Activated CD8-positive, alpha-beta memory T cell treated with anti-CD3 and anti-CD28 coated beads for 4 hours (primary cell): ENCODE measurements at places on chromosomes 4 and X.

GRCh38 chrX:110284159-110284558, 33.7 kb downstream of the AMMECR1 start:
- DNase-seq = no peak

- no peak for DNase-seq
Measured at GRCh38 chr4:20323991-20324390, 72.3 kb downstream of the SLIT2 start.

GRCh38 chrX:100048156-100048555, 361.9 kb downstream of the PCDH19 start:
- DNase-seq = no peak

GRCh38 chr4:99848591-99849001, 32.0 kb downstream of the DAPP1 start:
- DNase-seq = no peak

- no peak for DNase-seq
Measured at GRCh38 chr4:100828986-100829685, 311.3 kb upstream of the EMCN start.

- no peak for DNase-seq
Measured at GRCh38 chrX:38225093-38225492, 4.4 kb upstream of the SRPX start.

- no peak for DNase-seq
Measured at GRCh38 chr4:152943672-152944071, 7.5 kb downstream of the FHDC1 start.

DNA sequence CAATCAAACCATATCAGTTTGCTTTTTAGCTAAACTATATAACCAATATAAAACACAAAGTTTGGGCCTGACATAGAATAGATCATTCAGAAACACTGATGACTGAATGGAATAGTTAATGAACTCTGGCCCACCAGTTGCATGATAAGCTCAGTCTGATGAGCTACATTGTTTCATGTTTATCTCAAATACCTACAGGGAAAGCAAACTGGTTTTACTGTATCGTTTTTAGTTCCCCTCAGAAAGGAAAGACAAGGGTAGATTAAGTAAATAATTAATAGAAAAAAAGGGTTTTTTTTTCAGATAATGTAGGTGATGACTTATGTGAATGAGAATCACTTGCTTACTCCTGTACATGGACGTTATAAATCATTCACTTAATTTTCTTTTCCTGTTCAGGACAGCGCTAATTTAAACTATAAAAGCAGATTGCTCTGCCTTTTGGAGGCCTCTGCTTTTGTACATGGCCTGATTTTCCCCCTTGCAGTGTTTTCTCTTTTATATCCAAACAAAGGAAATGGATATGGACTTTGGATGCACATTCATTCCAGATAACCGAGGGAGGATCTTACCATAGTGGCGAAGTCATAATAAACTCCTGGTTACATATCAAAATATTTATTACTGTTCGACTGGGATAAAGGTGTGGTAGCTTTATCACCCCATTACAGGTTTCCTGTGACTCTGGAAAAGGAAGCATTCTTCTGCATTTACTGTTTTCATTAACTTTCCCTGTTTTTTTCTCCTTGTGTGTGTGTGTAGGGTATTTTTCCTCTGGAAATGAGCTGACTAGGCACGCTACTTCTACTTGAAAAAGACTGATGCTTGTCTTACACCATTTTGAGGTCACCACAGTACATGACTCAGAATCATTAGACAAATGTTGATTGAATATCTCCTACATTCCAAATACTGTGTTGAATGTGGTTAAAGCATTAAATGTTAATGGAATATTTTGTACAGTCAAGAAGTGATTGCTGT, 373.1 kb upstream of the HS3ST1 start:
- no peak for DNase-seq

DNA sequence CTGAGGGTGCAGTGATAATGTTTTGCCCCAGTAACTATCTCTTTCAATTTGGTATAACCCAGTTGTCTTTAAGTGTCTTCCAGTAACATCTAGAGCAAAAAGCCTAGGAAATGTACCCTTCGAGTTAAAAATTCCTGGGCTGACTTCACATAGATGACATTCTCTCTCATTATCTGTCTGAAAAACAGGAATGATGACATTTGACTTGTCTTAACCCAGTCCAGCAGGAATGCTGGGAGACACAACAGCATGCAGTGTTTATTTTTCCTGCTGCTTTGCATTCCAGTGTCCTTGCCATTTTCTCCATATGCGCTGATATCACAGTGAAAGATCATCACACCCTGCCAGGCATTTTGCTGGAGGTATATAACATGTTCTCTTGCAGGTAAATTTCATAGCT, 130.0 kb downstream of the SOWAHB start:
- DNase-seq = no peak

DNA sequence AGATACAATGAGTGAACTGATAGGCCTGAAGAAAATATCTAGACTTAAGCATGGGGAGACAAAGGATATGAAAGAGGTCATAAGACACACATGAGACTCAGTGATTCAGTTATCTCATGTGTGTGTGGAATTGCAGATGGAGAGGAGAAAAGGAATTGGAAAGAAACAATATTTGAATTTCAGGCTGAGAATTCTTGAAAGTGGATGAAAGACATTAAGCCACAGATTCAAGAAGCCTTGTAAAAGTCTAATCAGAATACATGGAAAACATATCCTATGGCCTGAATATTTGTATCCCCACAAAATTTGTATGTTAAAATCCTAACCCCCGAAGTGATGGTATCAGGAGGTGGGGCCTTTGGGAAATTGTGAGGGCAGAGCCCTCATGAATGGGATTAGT, 28.3 kb downstream of the NSUN7 start:
- DNase-seq = no peak

- no peak for DNase-seq
Measured at GRCh38 chr4:180766944-180767729, 1476.1 kb upstream of the TENM3 start.

- DNase-seq = no peak
Measured at GRCh38 chrX:32495855-32496254, 715.5 kb downstream of the DMD start.

- no peak for DNase-seq
Measured at GRCh38 chr4:57672846-57673433, 562.8 kb upstream of the IGFBP7 start.

DNA sequence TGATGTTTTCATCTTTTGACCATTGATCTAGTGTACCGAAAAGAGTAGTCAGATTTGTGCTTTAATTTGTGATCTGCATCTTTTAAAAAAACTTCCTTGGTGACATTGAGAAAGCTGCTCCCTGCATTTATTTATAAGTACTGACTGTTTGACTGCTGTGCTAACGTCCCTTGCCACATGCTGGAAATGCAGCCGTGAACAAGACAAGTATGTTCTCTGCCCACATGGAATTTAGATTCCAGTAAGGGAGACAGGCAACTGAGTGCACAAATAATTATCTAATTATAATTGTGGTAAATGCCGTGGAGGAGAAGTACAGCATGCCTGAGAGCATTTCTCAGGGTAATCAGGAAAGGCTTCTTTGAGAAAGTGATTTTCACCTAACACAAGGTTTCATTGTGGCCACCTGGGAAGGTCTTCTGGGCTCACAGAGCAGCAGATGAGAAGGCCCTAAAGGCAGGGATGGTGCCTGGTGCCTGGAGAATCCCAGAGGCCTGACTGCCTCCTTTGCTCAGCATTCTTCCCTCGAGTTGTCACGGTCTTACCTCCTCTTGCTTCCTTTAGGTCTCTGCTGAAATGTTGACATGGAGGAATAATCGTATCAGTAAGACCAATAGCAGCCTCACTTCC, 55.8 kb downstream of the PTTG2 start:
- no peak for DNase-seq

DNA sequence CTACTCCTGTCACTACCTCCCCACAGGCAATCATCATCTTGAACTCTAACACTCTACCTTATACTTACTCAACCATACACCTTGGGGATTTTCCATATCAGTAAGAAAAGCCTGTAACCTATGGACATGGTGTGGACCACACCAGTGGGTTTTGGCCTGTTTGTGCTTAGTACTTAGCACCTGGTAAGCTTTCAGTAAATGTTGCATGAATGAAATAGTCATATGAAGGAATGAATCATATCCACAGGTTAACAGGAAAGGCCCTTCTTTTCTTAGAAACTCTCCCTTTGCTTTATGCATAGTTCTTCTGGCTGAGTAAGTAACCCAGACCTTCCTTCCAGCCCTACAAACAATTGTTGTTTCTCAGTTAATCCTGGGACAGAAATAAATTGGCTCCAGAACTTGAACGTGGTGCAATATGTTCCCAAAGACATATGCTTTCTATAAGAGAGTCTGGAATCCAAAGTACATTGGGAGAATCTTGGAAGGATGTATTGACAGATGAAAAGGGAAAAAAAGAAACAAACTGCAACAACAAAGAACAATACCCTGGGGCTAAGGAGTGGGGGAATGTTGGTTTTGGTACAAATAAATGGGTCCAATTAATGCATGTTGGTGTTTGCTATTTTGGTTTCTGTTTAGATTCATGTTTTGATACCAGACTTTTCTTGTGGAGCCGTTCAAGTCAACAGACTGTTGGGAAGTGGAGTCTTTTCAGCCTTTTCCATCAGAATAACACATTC, 27.8 kb downstream of the RASL11B start:
- DNase-seq = no peak

GRCh38 chr4:164874789-164875188, 2.2 kb upstream of the APELA start:
- no peak for DNase-seq

GRCh38 chr4:89298155-89298554, 9.4 kb downstream of the GPRIN3 start:
- no peak for DNase-seq

DNA sequence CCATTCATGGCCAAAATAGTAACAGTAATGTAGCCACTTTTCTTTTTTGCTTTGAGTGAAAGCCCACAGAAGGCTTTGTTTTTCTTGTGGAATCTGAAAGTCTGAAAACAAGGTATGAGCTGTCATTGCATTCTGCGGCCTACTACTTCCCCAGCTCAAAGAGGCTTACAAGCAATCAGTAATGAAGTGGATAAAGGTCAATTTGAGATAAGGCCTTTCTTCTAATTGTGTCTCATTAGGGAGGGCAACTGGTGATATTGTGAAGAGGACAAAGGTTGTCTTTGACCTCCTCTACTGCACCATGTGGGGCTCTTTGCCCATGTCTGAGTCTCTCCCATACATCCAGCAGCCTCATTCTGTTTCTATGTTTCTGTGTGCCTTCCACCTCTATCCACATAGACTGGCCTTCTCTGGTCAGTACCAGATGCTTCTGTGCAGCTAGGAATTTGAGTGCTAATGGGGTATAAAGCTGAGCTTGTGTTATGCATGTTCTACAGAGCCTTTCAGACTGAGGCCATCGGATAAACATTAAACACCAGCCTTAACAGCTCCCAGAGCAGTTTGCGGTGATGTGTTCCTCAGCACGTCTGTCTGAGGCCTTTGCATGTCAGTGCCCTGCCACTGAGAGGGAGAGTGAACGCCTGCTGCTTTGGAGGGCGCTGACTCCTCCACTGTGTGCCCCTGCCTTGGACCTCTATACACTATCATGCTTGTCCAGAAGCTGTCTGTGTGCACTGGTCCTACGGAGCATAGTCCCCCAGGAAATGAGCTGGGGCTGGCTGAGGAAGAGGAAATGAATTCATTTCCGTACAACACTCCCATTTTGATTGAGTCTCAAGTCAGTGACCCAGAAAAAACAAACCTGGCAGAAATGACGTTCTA, 80.2 kb downstream of the SH2D1A start:
- no peak for DNase-seq

GRCh38 chrX:32533848-32534247, 677.5 kb downstream of the DMD start:
- no peak for DNase-seq

GRCh38 chr4:54731552-54731951, 73.8 kb downstream of the KIT start:
- DNase-seq = no peak

- no peak for DNase-seq
Measured at GRCh38 chr4:12319765-12320164, 891.1 kb upstream of the HS3ST1 start.

GRCh38 chr4:48945981-48946380, 39.4 kb upstream of the OCIAD2 start:
- DNase-seq = no peak

GRCh38 chrX:115988825-115989224, 181.7 kb upstream of the AGTR2 start:
- DNase-seq = no peak

DNA sequence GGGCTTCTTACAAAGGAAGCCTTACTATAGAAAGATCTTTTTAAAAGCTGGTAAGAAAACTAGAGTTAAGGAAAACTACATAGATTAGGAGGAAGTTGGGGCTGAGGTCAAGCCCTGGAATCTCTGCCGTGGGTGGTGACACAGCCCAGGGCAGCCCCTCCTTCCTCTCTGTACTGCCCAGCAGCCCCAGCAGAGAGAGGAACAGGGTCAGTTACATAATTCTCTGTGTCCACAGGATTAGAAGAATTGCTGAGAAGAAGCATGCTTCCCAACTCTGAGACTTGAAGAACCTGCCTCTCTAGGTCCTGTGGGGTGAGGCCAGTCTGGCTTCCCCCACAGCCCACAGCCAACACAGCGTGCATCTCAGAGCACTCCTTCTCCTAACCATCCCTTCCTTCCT, 9.2 kb upstream of the ABLIM2 start:
- no peak for DNase-seq

DNA sequence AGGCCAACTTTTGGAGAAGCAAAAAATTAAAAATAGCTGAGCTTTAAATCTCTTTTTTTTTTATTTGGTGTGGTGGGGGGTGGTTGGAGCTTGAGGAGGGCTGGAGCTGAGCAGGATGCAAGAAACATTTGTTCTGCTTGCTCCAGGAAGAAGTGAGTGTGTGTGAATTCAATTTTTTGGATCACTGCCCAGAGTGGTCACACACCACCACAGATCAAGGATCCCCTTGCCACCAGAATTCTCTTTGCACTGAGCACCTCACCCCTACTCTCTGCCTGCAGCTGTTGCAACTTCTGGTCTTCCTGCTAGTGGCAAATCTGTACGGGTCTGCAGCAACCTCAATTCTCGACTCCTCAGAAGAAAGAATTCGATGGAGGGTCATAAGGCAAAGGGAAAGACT, 19.9 kb upstream of the PLP1 start:
- DNase-seq = no peak

DNA sequence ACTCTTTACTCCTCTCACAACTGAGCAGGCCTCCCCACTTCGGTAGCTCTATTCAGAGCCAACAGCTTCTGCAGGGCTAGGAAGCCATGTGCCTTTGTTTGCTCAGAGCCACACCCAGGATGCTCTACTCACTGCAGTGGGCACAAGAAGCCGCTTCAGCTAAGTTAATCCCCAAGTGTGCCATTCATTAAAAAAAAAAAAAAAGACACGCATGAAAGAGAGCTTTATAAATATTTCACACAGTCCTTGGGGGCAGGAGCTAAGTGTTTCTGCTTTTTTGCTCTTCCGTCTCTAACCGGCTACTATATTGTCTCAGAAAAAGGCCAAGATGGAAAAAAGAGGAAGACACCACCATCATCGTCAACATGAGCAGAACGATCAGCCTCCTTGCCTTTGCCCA, 8.1 kb downstream of the CRMP1 start:
- no peak for DNase-seq

GRCh38 chrX:10031746-10032145, 64.6 kb downstream of the CLDN34 start:
- no peak for DNase-seq
